Right cardiac atrium (tissue), 5 donors: ENCODE measurements at places on chromosomes 5 and 9. TPM values are rescaled to one million over a fixed set of nuclear protein-coding genes. Genes with fewer than 3 reads are reported as not detected.

The SYK gene
- total RNA-seq, result 8.1 TPM

The SPATA31D4 gene
- total RNA-seq, result not detected

The SLCO6A1 gene
- not detected for total RNA-seq

The TMEM8B gene
- total RNA-seq, result 21.0 TPM

The ZFP37 gene
- total RNA-seq, result 2.3 TPM

The PRELID2 gene
- 39.1 TPM for total RNA-seq

The FBXL7 gene
- 17.9 TPM for total RNA-seq

The PPP3R2 gene
- not detected for total RNA-seq

The BTNL9 gene
- total RNA-seq, result 8.0 TPM

The TSLP gene
- total RNA-seq, result 2.7 TPM

- DNase-seq, result no peak
Measured at GRCh38 chr9:114718801-114719221, 36.8 kb upstream of the TEX48 start.

GRCh38 chr5:107401470-107402122 is 269.1 kb downstream of the EFNA5 start:
- no peak for DNase-seq

DNA sequence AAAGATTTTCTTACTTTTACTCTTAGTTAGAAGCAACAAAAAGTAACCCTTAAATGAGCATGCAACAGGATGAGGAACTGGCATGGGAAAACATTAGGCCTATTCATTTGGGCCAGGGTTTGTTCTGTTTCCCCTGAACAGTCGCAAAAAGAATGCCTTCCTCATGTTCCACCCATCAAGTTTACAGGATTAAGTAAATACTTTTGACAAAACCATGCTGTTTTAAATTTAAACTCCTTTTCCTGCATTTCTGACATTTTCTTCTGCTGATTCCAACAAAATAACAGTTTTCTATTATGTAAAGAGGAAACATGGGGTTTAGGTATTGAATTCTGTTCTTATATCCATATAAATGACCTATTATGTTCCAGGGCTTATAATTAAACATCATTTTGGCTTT is 236.6 kb upstream of the ACTBL2 start:
- no peak for DNase-seq

DNA sequence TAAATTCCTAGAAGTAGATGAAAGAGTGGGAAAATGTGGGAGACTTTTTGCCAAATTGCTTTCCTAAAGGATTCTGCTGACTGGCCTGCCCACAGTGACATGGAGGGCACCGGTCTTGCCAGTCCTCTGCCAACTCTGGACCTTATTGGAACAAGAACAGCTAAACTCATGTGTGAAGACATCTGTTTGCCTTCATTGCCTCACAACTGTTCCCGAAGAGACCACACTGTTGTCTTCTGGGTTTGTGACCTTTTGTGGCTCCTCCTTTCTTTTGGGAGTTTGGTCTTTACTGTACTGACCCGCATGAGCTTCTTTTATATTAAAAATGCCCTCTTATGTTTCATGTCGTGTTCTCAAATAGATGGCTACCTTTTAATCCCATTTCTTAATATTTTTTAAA is 16.1 kb upstream of the WNK2 start:
- no peak for DNase-seq

GRCh38 chr5:52065182-52065581 is 681.9 kb downstream of the ISL1 start:
- no peak for DNase-seq

DNA sequence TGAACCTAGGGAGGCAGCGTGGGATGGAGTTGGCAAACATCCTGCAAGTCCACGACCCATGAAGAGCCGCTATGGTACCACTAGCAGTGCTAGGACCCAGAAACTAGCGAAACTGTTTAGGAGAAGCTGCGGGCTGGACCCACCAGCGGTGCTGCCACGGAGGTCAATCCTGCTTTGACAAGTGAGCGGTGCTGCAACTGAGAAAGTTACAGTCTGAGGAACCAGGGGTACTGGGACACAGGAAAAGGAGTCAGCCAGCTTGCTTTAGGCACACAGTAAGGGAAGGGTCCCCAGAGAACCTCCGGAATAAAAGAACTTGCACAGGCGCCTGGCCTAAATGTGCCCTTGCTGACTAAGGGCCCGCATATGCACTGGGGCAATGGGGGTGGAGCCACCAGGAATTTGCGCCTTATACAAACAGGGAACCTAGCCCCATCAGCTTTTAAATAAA is 23.6 kb upstream of the ANXA2R start:
- no peak for DNase-seq

- no peak for DNase-seq
Measured at GRCh38 chr5:112957036-112957808, 19.4 kb upstream of the DCP2 start.

DNA sequence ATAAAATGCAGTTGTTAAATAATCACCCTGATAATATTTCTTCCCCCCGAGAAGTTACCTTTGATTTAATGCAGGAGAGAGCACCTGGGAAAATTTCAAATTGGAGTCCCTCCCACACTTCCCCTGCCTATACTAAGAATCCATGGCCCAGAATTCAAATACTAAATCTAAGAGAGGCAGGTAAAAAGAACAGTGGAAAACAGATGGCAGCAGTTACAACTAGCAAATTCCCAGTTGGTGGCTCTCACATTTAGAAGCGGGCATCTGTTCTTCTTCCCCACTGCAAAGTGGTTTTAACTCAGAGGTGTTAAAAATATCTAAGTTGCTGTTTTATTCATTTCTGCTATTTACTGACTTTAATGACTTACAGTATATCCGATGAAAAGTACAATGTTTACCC is 210.4 kb upstream of the ELAVL2 start:
- no peak for DNase-seq

DNA sequence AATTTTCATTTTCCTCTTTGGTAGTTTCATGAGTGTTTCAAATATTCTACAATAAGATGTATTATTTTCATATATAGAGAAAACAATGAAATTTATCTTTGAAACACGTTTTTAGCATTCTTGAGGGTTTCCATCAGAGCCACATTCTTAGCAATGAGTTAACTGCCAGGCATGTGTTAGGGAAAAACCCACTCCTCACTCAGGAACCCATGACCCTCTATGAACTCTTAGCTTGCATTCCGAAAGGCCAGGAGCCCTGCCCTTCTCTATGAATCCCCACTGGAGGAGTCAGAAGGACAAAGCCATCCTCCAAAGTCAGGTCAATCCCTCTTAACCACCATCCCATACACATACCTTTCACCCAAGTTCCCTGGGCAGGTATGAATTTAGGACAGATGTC is 57.5 kb downstream of the ADAMTS12 start:
- no peak for DNase-seq

DNA sequence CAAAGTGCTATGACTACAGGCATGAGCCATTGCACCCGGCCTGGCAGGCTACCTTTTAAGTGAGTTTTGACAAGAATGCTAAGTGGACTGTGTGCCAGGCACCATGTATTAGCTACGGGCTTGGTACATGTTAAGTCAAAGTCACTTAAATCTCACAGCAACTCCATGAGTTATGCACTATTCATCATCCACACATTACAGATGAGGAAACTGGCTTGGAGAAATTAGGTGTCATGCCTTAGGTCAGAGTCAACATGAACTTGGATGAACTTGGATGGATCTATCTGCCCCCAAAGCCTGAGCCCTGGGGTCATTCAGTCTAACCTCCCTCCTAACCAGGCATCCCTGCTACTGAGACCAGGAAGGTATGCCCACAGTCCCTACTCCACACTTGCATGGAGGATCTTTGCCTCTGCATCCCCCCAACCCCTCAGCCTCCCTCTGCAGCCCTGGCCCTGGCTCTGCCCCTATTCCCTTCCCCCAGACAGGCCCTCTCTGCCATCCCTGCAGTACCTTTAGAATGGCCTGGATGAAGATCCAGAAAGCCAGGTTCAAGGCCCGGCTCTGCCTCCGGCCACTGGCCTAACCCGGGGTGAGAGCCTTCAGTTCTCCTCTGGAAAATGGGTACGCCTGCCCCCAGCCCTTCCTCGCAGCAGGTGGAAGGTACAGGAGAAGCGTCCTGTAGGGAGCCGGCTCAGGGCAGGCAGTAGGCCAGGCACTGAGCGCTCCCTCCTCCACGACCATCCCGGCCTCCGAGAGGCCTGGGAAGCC is 685 bp upstream of the ADGRD2 start:
- no peak for DNase-seq

DNA sequence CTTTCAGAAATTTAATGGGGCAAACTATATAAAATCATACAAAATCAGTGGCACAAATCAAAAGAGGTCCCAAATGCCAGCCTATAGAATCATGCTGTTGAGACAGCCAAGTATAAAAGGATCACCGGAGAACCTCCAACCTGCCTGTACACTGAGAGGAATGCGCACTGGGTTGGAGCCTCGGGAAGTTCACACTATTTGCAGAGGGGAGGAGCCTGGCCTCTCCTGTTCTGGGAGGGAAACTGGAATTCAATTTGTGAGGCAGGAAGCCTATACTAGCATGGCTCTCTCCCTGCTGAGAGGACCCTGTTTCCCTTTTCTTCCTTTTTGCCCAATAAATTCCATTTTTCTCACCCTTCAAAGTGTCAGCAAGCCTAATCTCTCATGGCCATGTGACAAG is 406.0 kb downstream of the HINT1 start:
- no peak for DNase-seq

DNA sequence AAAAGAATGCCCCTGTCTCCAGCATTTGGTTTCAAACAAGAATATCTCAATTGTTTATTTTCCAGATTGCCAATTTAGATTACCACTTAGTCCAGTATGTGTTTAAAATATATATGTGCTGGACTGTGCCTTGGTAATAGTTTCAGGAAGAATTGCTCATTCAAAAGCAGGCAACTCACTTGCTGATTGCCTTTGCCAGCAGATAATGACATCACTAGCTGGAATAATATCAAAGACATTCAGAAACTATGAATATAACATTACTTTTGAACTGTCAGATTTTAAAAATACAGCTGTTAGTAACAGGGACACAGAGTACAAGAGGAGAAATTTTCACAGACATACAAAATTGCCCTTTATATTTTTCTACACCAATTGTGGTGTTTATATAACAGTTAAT is 96.0 kb upstream of the ITGA2 start:
- no peak for DNase-seq

- no peak for DNase-seq
Measured at GRCh38 chr5:37932450-37932849, 92.6 kb upstream of the GDNF start.

DNA sequence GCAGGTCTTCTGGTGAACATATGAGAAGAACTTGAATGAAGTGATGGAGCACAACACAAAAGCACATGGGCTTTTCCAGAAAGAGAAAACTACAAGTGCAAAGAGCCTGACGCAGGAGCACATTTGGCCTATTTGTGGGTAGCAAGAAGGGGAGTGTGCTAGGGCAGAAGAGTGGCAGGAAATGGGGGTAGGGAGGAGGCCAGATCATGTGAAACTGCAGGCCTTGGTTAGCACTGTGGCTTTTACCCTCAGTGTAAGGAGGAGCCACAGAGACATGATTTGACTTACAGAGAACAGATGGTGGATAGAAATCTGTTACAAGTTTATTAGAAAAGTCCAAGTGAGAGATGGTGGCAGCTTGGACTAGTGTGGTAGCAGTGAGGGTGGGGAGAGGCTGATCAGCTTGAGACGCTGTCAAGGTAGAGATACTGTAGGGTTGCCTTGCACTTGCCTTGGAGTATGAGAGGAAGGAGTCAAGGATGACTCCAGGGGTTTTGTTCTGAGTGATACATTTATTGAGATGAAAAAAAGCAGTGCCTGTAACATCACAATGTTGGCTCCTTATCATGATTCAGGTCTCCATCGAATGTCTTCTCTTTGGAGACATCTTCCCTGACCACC is 126.7 kb downstream of the PPP2R2B start:
- no peak for DNase-seq

DNA sequence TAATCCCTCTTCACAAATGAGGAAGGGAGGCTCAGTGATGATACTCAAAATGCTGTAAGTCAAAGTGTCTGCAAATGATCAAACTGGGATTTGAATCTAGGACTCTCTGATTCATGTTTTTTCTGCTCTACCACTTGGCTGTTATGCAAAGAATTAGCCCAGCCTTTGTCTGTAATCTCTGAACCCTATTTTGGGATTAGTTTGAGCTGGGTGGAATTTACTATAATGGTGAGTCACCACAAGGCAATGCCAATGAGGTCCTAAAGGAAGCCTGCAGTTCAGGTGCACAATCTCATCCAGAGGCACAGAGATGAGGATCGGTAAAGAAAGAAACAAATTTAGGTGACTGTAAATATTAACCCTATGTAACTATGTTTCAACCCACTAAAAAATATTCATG is 29.2 kb downstream of the RFK start:
- no peak for DNase-seq

GRCh38 chr5:167511-167910 is 23.8 kb upstream of the LRRC14B start:
- DNase-seq, result no peak

- no peak for DNase-seq
Measured at GRCh38 chr9:114139071-114139470, 16.3 kb upstream of the COL27A1 start.

DNA sequence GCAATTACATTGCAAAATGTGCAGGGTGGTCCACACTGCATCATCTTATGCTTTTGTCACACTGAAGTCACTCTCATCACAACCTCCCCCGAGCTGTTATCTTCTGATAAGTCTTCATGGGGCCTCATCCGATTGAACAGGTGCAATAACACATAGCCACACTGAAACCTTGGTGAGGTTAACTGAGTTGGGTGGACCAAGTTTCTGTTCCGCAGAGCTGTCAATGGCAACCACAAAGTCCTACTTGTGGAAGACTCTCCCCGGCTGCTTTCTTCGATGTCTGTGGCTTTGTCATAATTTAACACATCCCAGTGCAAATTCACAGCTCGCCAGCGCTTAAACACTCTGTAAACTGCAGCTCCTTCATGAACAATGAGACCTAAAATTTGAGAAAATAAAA is 112.2 kb downstream of the MARCHF11 start:
- no peak for DNase-seq

GRCh38 chr5:53473633-53474032 is 6.8 kb upstream of the FST start:
- DNase-seq, result no peak

DNA sequence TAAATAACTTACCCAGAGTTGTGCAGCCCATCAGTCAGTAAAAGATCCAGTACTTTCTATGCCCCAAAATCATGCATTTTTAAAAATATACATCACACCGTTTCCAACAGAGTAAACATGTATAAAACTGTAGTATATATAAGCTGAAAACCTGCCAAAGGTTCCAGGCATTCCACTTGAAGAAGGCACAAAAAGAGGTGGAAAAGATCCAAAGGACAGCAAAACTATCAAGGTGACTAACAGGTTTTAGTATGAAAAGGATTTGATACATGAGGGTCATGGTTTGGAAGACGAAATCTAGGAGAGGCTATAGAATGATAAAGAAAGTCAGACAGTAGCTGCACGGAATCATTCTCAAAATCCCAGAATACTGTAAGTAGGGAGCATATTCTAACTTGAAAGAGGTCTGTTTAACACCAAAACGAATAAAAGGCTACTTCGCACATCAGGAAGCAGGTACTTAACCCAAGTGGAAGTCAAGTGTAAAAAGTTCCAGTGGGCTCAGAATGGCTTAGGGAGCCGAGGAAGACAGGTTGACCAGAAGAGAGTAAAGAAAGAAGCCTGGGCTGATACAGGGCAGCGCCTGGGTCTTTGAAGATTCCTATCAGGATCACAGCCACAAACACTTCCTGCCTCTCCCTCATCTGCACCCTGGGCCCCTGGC is 207.2 kb downstream of the ADAMTS12 start:
- no peak for DNase-seq
